ENCODE measurements at places on chromosomes 11 and 22. TPM values are rescaled to one million over a fixed set of nuclear protein-coding genes. Genes with fewer than 3 reads are reported as not detected.

Gene SPTBN2
- 0.45 TPM for total RNA-seq

DNA sequence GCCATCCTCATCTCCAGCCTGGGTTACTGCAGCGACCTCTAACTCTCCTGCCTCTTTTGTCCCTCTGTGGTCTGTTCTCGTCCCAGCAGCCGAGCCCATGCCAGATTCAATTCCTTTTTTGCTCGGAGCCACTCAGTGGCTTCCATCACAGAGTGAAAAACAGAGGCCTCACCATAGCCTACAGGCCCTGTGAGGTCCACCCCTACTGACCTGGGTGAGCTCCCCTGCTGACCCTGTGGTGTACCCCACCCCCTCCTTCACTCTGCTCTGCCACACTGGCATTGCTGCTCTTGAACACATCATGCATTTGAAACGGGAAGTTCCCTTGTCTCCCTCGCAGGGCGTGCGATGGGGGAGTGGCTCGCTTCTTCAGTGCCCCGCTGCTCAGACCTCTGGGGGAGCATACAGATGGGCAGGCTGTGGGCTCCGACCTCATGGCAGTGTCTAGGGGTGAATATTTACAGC, 2.1 kb downstream of the AIP start:
- no peak for DNase-seq

Gene PHF21B
- total RNA-seq = 8.9 TPM

DNA sequence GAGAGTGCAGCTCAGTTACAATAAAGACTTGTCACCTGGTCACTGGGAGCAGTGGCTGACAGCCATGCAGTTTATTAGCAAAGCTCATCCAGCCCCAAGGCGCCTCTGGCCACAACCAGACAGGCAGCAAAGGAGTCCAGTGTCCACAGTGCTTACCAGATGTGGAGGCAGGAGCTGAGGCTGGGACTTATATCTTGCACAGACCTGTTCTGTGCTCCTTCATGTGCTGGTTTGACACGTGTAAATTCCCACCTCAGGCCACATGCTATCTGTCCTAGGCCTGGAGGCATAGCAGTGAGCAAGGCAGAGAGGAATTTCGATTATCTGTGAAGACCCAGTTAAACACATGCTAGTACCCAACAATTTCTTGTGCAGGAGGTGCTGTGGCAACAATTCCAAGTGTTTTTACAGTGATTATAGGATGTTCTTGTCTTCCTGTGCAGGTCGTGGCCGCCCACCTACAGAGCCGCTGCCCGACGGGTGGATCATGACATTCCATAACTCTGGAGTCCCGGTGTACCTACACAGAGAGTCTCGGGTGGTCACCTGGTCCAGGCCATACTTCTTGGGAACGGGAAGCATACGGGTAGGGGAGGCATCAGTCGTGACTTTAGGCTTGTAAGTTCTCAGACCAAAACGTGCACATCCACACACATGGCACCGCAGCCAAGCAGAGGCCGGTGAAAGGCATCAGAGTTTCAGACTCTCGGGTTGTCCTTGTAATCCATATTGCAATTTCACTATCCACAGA, 9.4 kb downstream of the DGCR8 start:
- DNase-seq = no peak

DNA sequence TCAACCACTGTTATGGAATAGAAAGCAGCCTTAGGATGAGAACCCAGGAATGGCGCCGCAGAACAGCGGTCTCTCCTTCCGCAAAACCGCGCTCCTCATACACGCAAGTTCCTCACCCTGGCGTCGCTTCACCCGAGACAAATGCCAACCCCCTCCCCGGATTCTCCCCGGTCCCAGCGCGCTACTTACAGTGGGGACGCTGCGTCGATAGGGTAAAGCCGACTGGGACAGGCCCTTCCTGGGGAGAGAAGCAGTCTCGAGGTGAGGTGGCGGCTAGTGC, 287 bp downstream of the RPS13 start:
- no peak for DNase-seq

Gene HBB
- 214 TPM for total RNA-seq

Gene MOGAT2
- total RNA-seq = not detected

GRCh38 chr22:22110548-22111266, 128.1 kb upstream of the TOP3B start:
- peak; percentile 64 for DNase-seq

DNA sequence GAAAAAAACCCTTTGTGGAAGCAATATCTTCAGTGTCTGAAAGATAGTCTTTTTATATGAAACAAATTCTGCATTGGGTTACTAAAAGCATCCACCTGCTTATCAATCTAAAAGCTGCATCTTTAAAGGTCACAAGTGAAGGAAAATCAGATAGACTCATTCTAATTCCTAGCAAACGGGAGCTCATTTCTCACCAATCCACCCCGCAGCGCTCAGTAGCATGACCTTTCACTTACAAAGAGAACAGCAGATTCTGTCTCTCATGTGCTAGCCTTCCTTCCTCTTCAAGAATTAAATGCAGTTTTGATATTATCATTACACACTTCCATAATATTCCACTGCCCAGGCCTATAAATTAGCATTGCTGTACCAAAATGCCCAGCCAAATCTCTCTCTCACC, 212.9 kb downstream of the CADM1 start:
- DNase-seq = no peak

Data from thyroid gland (tissue), 4 donors.